Hematopoietic multipotent progenitor cell treated with erythropoietin and hydrocortisone succinate and interleukin-3 and kit ligand, for 4 days (in vitro differentiated cells): ENCODE measurements at places on chromosomes 12 and 14.

DNA sequence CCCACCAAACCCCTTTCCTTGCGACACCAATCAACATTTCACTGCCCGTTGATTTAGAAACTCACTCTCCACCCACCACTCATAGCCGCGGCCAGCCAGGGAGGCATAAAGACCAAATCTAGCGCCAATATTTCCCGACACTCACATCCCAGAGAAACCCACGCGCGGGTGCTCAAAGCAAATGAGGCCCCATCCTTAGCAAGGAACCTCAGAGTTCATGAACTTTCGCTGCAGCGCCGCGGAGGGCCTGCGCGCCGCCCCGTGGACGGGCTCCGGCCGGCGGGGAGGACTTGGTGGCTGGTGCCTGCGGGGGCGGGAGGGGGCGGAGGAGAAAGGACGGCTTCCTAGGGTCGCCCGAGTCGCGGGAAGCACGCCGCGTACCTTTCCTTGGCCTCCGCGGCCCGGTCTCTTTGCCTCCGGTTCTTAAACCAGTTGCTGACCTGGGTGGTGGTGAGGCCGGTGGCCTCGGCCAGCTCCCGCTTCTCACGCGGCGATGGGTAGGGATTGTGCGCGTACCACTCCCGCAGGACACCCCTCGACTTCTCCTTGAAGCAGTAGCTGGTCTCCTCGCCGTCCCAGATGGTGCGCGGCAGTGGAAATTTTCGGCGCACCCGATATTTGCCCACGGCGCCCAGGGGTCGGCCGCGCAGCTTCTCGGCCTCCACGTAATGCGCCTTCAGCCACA lies 886 bp downstream of the SIX1 start:
- no peak for DNase-seq

DNA sequence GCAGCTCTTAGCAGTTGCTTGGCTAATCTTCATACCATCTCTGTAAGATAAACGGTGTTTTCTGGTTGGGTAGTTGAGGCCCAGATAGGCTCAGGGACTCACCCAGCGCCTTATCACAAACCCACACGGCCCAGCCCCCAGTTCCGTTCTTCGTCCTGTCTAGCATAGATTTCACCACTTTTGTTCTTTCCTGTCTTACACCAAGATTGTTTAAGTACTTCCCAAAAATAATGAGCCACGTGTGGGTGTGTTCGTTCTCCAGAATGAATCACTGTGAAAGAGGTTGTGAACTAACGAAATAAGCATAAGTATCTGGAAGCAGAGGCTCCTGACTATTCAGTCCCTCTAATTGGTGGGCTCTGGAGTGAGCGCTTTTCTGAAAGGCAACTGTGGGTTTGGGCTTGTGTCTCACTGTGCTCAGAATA lies 21.4 kb downstream of the ACVR1B start:
- DNase-seq: peak; percentile 97

DNA sequence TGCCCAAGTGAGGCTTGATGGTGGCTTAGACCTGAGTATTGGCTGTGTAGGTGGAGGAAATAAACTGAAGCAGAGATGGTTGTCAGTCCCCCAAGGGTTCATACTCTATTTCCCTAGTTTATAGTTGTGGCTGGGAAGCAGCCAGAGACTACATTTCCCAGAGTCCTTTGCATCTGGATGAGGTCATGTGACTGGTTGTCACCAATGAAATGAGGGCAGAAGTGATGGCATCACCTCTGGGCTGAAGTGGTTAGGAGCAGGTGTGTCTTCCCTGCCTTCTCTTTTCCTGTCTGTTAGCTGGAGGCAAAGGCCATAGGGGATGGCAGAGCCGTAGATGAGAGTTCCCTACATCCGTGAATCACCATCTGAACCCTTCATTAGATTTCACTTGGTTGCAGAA lies 16.3 kb upstream of the NOS1 start:
- no peak for DNase-seq

DNA sequence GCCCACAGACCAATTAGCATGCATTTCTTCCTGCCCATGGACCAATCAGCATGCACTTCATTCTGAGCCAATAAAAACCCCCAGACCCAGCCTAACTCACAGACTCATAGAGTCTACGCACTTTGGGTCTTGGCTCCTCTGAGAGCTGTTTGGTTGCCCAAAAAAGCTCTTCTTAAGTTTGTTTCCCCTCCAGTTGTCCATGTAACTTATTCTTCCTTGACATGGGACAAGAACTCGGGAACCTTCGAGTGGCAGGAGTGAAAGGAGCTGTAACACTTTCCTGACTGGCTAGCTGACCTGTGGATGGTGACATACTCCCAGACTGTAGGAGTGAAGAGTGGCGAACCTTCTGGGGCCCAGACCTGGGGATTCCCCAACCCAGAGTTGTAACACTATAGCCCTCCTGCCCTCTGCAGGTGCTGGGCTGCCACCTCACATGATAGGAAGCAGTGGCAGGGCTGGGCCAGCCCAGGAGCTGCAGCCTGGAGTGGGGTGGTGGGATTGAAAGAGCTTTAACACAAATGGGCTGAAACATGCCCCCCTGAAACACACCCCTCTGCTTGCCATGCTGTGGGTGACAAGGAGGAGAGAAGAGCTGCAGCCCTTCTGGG lies 4.4 kb upstream of the BTBD7 start:
- DNase-seq: no peak

DNA sequence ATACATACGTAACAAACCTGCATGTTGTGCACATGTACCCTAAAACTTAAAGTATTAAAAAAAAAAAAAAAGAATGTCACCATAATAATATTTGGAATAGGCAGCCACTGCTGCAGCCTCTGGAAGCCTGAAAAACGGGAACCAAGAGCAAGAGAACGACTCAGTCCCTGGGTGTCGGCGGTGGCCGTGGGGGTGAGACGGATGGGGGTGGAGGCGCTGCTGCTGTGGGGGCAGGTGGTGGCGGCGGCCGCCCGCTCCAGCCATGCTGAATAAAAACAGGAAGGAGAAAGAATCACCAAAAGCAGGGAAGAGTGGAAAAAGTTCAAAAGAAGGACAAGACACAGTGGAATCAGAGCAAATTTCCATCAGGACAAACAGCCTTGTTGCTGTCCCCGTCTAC lies 46.9 kb downstream of the ZFYVE21 start:
- no peak for DNase-seq

DNA sequence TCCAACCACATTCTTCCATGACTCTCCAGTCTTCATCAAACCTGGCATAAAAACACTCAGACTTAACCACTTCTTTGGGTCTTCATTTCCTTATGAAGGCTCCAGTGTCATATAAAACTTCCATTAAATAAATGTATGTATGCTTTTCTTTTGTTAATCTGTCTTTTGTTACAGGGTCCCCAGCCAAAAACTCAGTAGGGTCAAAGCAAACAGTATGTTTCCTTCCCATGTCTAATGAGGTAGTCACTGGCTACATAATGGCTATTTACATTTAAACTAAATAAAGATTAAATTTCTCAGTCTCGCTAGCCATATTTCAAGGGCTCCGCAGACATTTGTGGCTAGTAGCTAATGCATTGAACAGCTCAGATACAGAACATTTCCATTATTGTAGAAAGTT lies 40.1 kb upstream of the STAB2 start:
- DNase-seq: no peak

GRCh38 chr12:24455811-24456210 lies 493.1 kb downstream of the BCAT1 start:
- no peak for DNase-seq

- DNase-seq: no peak
Measured at GRCh38 chr12:47814539-47815170, 5.0 kb downstream of the HDAC7 start.

DNA sequence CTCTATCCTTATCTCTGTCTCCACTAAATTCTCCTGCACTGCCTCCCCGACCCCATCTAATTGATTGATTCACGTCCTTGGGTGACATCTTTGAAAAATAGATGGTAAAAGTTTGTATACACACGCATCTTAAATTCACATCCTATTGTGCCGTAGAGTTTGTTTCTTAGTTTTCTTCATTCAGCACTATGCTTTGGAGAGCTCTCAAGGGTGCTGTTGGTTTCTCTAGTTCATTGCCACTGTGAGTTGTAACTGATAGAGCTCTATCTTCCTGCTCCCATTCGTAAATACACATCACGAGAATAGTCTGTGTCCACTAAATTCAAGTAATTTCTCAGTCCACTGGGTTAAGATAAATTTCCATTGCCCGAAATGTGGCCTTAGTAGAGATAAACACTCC lies 1537.4 kb downstream of the AACS start:
- DNase-seq: no peak

DNA sequence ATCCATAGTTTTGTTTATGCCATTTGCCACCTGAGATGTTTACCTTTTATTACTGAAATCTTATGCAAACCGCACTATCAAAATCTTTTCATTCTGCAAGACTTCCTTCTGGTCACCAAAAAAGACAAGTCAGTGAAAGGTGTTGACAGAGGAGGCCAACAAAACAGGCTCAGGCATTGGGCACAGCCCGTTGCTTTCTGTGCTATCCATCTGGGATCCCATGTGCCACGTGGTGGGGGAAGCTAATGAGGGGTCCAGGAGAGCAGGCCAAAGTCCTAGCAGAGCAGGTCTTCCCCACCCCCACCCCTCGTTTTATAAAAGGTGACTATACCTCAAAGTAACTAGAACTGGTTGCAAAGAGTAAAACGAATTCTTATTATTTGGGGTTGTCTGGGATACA lies 1.2 kb downstream of the ALDH1L2 start:
- no peak for DNase-seq

GRCh38 chr14:102081231-102082080 lies 5.4 kb downstream of the HSP90AA1 start:
- no peak for DNase-seq

DNA sequence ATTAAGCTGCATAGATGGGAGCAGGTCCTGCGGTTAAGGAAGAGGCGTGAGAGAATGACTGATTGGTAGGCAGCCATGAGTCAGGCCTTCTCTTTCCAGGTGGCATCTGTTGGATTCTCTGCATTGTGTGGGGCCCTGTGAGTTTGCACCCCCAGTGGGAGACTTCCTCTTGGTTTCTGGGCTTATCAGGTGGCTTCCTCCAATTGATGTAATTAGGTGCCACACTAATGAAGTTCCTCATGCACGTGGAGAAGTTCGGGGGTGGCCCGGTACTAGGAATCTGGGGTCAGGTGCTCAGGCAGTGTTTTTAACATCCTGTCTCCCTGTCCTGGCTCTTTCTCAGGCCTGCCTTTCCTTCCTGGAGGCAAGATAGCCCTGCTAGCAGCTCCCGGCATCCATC lies 765.1 kb upstream of the TMEM132C start:
- DNase-seq: no peak

DNA sequence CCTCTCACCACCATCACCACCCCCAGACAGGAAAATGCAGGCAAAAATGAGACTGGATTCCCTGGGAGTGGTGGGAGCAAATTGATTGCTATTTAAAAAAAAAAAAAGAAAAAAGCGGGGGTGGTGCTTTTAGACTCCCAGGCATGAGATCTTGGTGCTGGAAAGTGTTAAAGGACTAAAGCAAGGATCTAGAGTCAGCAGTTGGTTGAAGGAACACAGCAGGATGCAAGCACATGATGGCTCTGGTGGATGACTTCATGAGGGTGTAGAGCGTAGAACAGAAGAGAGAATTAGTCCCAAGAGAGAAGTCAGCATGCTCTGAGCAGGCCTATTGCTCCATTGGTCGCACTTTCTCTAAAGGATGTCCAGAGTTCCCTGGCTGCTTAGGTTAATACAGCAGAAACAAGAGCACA lies 183.8 kb upstream of the HMGA2 start:
- DNase-seq: no peak

- no peak for DNase-seq
Measured at GRCh38 chr12:106144847-106145246, 6.1 kb upstream of the NUAK1 start.

DNA sequence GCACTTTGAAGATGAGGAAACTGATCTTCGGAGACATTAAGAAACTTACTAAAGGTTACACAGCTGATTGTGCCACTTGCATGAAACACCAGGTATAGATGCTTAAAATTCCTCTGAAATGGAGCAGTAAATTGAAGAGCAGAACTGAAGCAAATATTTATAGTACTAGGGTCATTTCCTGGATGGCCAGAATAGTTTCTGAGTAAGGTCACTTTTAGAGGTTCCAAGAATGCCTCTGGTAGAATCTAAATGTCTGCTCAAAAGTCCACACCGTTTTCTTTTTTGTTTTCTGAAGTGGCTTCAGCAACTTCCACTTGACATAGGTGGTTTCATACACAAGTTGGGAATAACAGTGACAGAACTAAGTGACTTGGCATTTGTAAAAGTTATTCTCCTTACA lies 19.4 kb downstream of the TPH2 start:
- DNase-seq: no peak

- DNase-seq: no peak
Measured at GRCh38 chr12:119505001-119505400, 88.6 kb upstream of the TMEM233 start.

DNA sequence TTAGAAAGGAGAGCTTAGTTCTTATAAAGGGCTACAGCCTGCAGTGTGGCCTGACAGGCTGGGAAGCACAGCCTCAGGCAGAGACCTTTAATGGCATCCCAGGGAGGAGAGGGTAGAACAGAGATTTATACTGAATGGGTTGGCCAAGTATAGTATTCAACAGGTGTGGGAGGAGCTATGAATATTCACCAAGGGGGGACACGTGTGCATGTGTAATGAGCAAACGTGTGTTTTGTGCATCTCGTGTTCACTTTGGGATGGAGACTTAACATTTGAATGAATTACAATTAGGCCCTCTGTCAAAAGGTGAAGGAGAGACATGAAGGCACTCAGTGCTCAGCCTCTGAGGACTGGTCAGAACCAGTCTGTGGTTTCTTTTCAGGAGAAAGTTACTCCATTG lies 5.2 kb downstream of the TDP1 start:
- DNase-seq: no peak

DNA sequence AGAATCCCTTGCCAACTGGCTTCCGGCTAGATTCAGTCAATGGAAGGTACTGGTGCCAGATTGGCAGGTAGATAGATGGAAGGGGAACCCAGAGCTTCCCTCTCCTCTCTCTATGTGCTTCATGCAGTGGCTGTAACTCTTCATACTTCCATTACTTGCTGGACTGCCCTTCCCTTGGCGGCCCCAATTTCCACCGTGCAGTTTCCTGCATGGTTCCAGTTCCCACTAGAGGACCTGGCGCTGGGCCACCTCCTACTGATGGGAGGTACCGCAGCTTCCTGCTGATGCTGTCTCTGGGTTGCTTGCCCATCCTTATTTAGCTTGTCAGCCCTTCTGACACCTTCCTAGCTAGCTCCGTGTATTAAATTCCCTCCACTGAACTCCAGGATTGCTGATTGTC lies 226.4 kb downstream of the ANO2 start:
- no peak for DNase-seq

GRCh38 chr12:110743571-110744093 lies 941 bp upstream of the PPP1CC start:
- DNase-seq: peak; percentile 37

- DNase-seq: no peak
Measured at GRCh38 chr12:53160673-53161072, 19.8 kb upstream of the ZNF740 start.

GRCh38 chr14:74065746-74066575 lies 18.3 kb downstream of the ALDH6A1 start:
- peak; percentile 53 for DNase-seq

- DNase-seq: peak; percentile 77
Measured at GRCh38 chr12:57754411-57755193, at the start of gene MARCHF9. Gene MARCHF9 (plus strand): TSS chr12:57755103. CDS start chr12:57755529, 426 bp downstream.

GRCh38 chr12:8662593-8662992 lies at the start of gene MFAP5:
Gene MFAP5 (minus strand): TSS chr12:8662826. CDS start chr12:8662104, 722 bp downstream.
- DNase-seq: no peak
